Testis (tissue), 5 donors: ENCODE measurements at places on chromosomes 11 and 22. TPM values are rescaled to one million over a fixed set of nuclear protein-coding genes. Genes with fewer than 3 reads are reported as not detected.

YPEL4 gene
- polyA plus RNA-seq, result 4.2 TPM

OR51E2 gene
- polyA plus RNA-seq, result 0.17 TPM

RCOR2 gene
- 7.9 TPM for polyA plus RNA-seq

HBG2 gene
- polyA plus RNA-seq, result not detected

OR8D1 gene
- polyA plus RNA-seq, result not detected

CFAP300 gene
- 98.0 TPM for polyA plus RNA-seq

DDI1 gene
- 49.4 TPM for polyA plus RNA-seq

TUB gene
- 8.9 TPM for polyA plus RNA-seq

THOC5 gene
- 58.7 TPM for polyA plus RNA-seq

APOL3 gene
- polyA plus RNA-seq, result 20.9 TPM

INPP5J gene
- 5.2 TPM for polyA plus RNA-seq

OR8H3 gene
- not detected for polyA plus RNA-seq

HIC2 gene
- 11.1 TPM for polyA plus RNA-seq

ANO5 gene
- polyA plus RNA-seq, result 5.8 TPM

OR51B4 gene
- polyA plus RNA-seq, result not detected

MMP7 gene
- 6.2 TPM for polyA plus RNA-seq

XNDC1N gene
- 5.0 TPM for polyA plus RNA-seq

KCNK7 gene
- 0.26 TPM for polyA plus RNA-seq

CAPN1 gene
- polyA plus RNA-seq, result 27.3 TPM

LMO2 gene
- 18.3 TPM for polyA plus RNA-seq

BACE1 gene
- polyA plus RNA-seq, result 50.4 TPM

XKR3 gene
- 12.0 TPM for polyA plus RNA-seq

OTOG gene
- 4.2 TPM for polyA plus RNA-seq

SLC22A12 gene
- polyA plus RNA-seq, result not detected

PGA3 gene
- polyA plus RNA-seq, result 1.7 TPM

TEX54 gene
- polyA plus RNA-seq, result 40.7 TPM

FGF4 gene
- 0.28 TPM for polyA plus RNA-seq

RAB38 gene
- polyA plus RNA-seq, result 5.5 TPM

OR9G1 gene
- not detected for polyA plus RNA-seq

KRTAP5-1 gene
- polyA plus RNA-seq, result not detected

EFEMP2 gene
- 100 TPM for polyA plus RNA-seq

CRYBB2 gene
- 2.4 TPM for polyA plus RNA-seq

MPPED2 gene
- 5.0 TPM for polyA plus RNA-seq
